ENCODE measurements at places on chromosomes 6 and 20.

- peak; percentile 65 for DNase-seq
Observed at GRCh38 chr6:26304797-26305640, 60.0 kb upstream of the BTN3A2 start.

DNA sequence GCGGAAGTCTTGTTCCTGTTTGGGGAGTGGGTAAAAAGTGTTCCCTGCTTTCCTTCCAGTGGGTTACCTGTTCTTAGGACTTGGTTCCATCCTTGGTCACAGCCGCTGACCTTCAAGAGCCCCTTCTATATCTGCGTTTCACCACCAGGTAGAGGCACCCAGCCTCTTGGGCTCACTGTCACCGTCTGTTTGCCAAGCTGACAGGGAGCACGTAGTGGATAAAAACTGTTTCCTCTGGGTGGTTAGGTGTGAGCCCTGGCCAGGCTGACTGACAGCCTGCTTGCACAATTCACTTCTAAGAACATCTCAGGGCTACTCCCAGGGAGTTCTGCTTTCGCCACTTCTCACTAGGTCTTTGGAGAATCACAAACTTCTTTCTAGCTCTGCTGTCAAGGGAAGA lies 1.8 kb upstream of the JPH2 start:
- no peak for DNase-seq

- no peak for DNase-seq
Observed at GRCh38 chr20:17856024-17856564, 112.5 kb downstream of the SNX5 start.

GRCh38 chr6:20238688-20239587 lies 26.7 kb upstream of the MBOAT1 start:
- DNase-seq: no peak

DNA sequence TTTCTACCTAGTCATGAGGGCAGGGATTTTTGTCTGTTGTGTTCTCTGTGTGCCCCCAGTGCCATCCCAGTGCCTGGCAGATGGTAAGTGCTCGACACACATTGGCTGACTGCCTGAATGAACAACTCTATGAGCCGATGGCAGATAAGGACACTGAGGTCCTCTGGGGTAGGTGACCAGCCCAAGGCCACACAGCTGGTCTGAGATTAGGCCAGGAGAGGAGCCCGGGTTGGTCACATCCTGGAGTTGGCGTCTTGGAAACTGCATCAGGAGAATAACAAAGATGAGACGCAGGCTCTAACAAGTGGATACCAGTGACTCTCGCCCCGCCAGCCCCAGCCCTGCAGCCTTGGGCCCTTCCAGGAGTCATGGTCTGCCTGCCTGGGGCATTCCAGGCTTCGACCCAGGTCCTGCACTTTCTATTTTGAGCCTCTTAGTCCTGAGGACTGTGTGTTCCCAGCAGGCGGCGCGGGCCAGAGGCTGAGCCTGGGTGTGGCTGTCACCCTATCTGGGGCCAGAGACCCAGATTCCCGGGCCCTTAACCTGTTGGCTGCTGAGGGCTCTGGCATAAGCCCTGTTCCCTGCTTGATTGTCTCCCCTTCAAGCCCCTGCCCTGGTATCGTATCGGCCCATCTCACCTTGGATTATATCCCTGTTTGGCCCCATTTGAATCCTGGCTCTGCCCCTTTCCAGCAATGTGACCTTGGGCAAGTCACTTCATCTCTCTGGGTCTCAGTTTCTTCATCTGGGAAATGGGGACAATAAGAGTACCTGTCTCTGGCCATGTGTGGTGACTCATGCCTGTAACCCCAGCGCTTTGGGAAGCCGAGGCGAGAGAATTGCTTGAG lies 88.3 kb downstream of the CEBPB start:
- DNase-seq: no peak

DNA sequence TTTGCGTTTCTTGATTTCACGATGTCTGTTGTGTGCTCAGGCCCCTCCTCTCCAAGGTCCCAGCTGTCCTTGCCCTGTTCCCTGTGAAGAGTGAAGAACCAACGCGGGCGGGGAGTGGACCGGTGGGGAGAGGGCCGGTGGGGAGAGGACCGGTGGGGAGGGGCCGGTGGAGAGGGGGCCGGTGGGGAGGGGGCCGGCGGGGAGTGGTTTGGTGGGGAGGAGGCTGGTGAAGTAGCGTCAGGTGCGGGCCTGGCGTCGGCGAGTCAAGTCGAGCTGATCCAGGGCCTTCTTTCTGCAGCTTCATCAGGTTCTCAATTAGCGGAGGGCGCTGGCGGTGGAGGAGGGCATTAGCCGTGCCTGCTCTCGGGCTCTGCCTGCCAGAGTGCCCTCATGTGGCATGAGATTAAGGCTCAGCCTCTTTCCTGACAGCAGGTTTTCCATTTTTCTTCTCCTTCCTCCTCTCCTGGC lies 21.2 kb upstream of the BHLHE23 start:
- DNase-seq: no peak

GRCh38 chr6:14132921-14133275 lies 15.3 kb downstream of the CD83 start:
- DNase-seq: no peak

GRCh38 chr6:45024610-45025009 lies 303.5 kb upstream of the RUNX2 start:
- DNase-seq: no peak

DNA sequence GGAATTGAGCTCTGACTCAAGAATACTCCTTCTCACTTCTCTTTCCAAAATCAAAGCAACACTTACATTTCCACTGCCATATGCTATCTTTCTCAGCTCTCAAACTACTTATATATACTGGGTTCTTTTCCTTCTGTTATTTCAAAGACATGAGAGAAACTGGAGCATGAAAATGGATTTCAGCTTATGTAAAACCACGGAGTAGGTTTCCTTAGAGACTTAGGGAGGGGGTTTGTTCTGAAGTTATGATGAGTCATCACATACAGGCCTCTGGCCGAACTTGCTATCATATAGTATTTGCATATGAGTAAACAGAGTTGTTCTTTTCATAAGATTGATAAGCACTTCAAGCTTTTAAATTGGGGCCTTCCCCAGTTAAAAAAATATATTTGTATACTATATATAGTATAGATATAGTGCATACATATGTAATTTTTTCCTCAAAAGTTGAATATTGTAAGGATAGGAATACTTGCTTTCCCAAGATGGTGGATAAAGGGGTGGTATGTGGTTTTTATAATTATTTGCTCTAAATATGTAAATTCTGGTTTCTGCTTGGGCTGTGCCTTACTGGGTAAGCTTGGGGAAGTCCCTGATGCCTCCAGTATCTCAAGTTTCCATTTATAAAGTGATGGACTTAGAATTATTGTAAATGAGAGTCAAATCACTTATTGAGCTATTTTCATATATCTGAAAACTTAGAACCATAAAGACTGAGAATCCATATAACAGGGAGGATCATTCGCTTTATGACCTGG lies 273.9 kb downstream of the RFPL4B start:
- DNase-seq: no peak

- no peak for DNase-seq
Observed at GRCh38 chr20:35010405-35011192, 54.9 kb downstream of the MYH7B start.

DNA sequence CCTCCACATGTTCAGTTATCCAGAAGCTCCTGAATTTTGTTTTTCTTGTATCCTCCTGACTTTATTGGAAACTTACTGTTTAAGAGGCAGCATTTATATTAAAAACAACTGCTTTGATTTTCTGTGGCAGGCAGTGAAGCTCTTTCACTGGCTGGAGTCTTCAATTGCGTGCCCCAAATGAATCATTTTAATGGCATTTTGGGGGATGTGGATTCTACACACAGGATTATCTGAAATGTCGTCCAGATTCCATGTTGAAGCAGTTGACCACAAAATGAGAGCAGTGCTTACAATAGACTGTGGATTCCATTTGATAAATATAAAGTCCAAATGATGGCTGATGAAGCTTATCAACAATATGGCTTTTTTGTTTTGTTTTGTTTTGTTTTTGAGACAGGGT lies 41.0 kb upstream of the HIVEP1 start:
- no peak for DNase-seq

- no peak for DNase-seq
Observed at GRCh38 chr6:159255434-159255951, 86.3 kb downstream of the FNDC1 start.

DNA sequence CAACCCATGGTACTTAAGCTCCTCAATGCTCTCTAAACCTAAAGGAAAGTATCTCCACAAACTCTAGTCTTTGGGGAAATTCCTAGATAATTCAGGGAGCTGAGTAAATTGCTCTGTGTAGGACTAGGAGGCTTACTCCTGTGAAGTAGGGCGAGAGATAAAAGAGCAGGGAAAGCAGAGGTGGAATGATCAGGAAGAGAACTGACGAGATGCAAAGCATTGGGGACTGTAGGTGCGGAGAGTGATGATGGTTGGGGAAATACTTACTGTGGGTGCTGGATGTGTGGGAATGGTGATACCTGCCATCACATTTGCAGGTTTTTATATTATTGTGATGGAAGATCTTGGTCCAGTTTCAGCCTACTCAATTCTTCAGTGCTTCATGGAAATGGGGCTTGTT lies 1.6 kb upstream of the LATS1 start:
- no peak for DNase-seq

DNA sequence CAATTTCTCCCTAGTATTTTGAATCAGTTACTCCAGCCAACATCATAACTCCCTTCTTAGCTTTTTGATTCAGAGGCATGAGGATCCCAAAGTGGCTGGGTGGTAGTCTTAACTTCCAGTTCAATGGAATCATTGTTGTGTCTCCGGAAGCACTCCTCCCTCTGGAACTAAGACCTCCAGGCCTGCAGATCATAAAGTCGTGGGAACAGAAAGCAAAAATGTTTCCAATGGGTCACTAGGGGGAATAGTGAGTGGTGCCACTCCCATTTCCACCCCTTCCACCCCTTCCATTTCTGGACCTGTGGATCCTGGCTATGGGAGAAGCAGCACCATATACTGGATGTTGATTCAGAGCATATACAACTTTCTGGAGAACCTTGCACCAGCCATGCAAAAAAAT lies 130.8 kb downstream of the SGK1 start:
- no peak for DNase-seq

- DNase-seq: peak; percentile 30
Observed at GRCh38 chr6:170459451-170459850, 93.7 kb downstream of the PSMB1 start.

DNA sequence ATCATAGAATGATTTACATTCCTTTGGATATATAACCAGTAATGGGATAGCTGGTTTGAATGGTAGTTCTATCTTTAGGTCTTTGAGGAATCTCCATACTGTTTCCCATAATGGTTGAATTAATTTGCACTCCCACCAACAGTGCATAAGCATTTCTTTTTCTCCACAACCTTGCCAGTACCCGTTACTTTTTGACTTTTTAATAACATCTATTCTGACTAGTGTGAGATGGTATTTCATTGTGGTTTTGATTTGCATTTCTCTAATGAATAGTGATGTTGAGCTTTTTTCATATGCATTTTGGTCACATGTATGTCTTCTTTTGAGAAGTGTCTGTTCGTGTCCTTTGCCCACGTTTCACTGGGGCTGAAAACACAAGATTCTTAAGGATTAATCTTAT lies 107.3 kb downstream of the TINAG start:
- DNase-seq: no peak

DNA sequence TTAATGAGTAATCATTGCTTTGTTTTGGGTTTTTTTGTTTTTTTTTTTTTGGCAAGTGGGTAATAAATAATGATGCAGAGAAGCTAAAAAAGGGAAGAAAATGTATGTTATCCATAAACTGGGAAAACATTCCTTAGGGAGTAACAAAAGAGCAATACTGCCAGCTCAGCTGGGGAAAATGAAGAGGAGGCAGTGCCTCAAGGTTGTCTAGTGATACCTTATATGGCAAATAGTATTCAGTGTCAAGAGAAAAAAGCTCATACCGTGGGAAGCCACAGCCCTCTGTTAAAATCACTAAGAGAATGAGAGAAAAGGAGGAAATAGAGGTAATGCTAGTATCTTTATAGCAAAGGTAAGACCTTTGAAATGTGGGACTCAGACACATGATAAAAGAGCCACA lies 47.1 kb upstream of the SMLR1 start:
- no peak for DNase-seq

DNA sequence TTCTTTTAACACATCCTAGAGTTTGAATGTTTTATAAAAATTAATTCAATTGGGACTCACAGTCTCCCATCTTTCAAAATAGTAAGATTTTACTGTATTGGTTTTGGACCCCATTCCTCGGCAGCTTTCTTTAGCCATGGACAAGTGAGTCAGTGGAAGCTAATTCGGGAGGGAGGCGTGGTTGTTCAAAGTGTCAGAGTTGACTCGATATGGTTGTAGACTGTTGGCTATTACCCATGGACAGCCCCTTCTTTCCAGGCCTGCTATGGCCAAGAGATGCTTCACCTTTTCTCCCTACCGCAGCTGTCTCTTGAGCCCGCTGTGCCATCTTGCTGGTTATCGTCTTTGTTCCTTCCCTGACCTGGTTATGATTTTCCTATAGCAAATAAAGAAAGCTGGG lies 243.0 kb downstream of the CD83 start:
- DNase-seq: no peak

Measured in endothelial cell of umbilical vein (primary cell).